ENCODE measurements at places on chromosomes 12 and 14. TPM values are rescaled to one million over a fixed set of nuclear protein-coding genes. Genes with fewer than 3 reads are reported as not detected.
A peak's percentile ranks its signal among the peaks of the same experiment; 100 is the strongest.

DNA sequence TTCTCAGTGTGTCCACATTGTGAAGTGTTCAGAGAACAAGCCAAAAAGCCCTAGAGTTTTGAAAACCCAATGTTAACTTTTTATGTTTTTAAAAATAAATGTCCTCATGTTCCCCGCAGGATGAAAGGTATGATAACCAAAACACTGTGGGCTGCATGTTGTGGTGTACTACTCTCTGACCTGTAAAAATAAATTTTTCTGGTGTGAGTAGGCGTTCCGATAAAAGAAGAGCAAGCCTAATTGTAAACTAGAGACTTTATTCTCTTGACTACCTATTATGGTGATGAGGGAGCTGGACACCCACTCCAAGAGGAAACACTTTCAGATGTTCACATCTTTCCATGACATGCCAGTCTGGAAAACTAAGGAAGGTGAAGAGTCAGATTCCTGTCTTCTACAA, 18.2 kb downstream of the PTGER2 start:
- H3K4me1 ChIP-seq, result no peaks in the 10 kb centered on the region
- no peak overlapping the region for H3K4me3 ChIP-seq
- H3K27ac ChIP-seq, result no peak overlapping the region
- H3K36me3 ChIP-seq, result no peaks in the 10 kb centered on the region

- no peak overlapping the region for H3K27ac ChIP-seq
Measured at GRCh38 chr12:123960856-123961255, 11.8 kb downstream of the CCDC92 start.

- peaks cover 49% of the 10 kb centered on the region for H3K4me1 ChIP-seq
- peak; percentile 83 for DNase-seq
- H3K36me3 ChIP-seq, result no peaks in the 10 kb centered on the region
- peak overlapping the region; percentile 86 for H3K4me3 ChIP-seq
- no peaks in the 10 kb centered on the region for H3K27me3 ChIP-seq
Measured at GRCh38 chr12:6534695-6534944, 303 bp downstream of the GAPDH start.

- no peak for DNase-seq
- no peak overlapping the region for H3K27ac ChIP-seq
- H3K4me3 ChIP-seq, result no peak overlapping the region
- no peaks in the 10 kb centered on the region for H3K27me3 ChIP-seq
Measured at GRCh38 chr12:12133259-12133658, 62.5 kb downstream of the BCL2L14 start.

DNA sequence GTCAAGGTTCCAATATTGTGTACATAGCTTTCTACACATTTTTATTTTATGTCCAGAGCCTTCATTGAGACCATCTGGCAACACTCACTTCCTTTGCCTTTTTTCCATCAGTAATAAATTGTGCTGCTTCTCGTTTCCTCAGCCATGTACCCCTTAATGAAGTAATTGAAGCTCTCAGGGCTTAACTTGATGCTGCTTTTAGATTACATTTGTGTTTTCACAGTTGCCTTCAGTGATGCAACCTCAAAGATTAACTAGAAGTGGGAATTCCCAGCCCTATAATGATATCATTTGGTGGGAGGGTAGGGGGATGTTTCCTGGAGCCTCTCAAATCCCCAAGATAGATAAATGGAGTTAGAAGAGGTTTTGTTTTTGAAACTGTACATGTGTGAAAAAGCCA, 80.2 kb upstream of the KRR1 start:
- no peak overlapping the region for H3K27ac ChIP-seq
- no peak for DNase-seq
- no peaks in the 10 kb centered on the region for H3K36me3 ChIP-seq
- no peaks in the 10 kb centered on the region for H3K4me1 ChIP-seq

DNA sequence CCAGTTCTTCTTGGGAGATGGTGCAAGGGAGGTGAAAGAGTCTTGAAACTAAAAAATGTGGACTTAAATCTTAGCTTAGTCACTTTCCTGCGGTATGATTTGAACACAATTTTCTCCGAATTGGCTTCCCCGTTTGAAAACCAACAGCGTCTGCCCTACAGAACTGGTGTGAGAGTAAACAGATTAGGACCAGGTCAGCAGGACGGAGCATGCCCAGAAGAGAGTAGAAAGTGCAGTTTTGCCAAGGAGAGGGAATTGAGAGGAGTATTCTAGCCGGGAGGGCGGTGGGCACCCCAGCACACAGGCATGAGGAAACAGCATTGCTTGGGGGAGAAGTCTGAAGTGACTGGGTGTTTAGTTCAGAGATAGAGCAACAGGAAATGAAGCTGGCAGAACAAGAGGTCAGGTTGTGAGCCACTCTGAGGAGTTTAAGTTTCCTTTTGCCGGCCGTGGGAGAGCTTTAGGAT, 927.1 kb downstream of the VRK1 start:
- H3K4me3 ChIP-seq, result no peak overlapping the region
- H3K27me3 ChIP-seq, result no peaks in the 10 kb centered on the region
- no peak overlapping the region for H3K27ac ChIP-seq
- no peaks in the 10 kb centered on the region for H3K4me1 ChIP-seq
- no peaks in the 10 kb centered on the region for H3K36me3 ChIP-seq
- DNase-seq, result no peak

DNA sequence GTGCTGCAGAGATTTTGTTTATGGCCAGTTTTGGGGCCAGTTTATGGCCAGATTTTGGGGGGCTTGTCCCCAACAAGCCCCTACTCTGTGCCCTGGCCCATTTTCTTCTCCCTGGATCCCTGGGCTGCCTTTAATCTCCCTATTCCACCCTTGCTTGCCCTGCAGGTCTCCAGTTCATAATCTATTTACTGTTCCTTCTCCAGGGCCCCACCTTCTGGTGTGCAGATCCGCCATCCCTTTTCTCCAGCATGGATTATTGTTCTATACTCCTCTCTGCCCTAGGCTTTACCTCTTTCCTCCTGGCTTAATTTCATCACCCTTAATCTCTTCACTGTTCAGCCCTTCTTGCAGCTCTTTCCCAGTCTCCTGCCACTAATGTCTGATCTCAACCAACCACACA, 26.0 kb upstream of the NUDT4 start:
- H3K4me1 ChIP-seq, result peaks cover 9% of the 10 kb centered on the region
- no peak overlapping the region for H3K4me3 ChIP-seq
- H3K27me3 ChIP-seq, result no peaks in the 10 kb centered on the region

DNA sequence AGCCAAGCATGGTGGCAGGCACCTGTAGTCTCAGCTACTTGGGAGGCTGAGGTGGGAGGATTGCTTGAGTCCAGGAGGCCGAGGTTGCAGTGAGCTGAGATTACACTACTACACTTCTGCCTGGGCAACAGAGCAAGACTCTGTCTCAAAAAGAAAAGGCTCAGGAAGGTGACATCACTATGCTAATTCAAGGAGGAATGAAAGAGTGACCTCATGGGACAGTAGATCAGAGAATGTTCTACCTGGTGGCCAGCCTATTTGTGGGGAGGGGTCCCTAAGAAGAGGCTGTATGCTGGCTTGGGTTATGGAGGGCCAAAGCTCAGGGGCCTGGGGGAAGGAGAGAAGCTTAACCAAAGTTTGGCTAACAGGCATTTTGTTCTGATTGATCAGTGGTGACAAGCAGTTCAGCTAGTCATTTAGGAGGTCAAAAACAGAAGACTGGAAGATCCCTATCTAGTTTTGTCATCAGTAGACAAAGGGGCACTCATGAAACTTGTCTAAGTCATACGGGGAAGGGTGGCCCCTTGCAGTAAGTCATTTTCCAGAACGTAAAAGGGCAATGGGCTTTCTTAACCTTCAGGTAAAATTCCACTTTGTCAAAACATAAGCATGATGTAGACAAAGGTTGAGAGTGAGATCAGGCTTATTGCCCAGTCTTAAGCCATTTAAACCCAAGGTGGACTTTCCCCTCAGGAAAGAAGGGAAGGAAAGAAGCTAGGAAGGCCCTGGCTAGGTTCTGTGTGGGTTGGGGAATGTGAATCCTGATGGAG, 60.8 kb upstream of the EEA1 start:
- no peaks in the 10 kb centered on the region for H3K36me3 ChIP-seq
- H3K4me3 ChIP-seq, result no peak overlapping the region
- no peak overlapping the region for H3K27ac ChIP-seq

- no peaks in the 10 kb centered on the region for H3K36me3 ChIP-seq
- no peaks in the 10 kb centered on the region for H3K4me1 ChIP-seq
- no peak overlapping the region for H3K27ac ChIP-seq
- H3K27me3 ChIP-seq, result no peaks in the 10 kb centered on the region
Measured at GRCh38 chr12:19988459-19988873, 379.9 kb upstream of the PDE3A start.

DNA sequence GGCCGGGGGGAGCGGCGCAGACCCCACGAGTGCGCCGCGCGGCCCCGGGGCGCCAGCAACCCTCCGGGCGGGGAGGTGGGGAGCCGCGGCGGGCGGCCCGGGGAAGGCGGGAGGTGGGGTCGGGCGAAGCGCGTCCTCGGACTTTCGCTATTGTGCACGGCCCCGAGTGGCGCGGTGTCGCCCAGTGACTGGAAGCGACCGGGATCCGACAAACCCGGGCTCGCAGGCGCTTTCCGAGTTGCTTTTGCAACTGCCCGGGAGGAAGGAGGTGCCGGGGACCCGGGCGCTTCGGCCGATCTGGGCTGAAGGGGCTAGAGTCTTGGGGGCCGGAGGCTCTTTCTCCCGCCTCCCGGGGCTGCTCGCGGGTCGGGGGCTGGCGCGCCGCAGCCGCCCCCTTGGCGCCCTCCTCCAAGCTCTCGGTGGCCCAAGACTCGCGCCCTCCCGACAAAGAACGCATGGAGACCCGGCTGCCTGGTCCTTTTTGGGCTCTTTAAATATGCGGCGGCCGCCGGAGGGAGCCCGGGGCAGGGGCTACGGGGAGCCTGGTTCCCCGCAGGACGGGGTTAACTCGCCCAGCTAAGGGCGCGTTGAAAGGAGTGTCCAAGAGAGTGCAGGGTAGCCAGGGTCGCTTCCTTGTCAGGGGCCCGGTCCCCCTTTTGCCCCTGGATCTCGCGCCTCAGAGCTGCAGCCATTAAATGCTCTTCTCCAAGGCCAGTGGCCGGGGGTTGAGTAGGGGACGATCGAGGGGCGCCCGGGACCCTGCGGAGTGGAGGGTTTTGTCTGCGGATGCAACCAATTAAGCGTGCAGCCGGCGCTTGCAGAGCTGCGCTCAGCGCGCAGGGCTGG, 1.4 kb downstream of the HMGA2 start:
- H3K4me1 ChIP-seq, result peaks cover 21% of the 10 kb centered on the region
- H3K27me3 ChIP-seq, result peaks cover 84% of the 10 kb centered on the region

DNA sequence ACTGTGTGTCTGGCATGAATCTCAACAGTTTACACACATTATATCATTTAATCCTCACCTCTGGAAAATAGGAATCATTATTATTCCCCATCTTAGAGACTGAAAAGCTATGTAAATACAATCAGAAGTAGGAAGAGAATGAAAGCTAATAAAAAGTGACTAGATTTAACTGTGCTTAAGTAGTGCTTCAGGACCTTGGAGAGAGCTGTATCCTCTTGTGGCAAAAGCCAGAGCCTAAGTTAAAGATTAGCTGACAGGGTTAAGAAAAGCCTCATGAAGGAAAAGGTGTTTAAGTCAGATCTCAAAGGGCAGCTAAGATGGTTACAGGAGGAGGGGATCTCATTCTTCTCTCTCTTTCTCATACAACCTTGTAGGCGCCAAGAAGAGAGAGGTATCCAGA, 65.3 kb upstream of the TMEM233 start:
- no peaks in the 10 kb centered on the region for H3K27me3 ChIP-seq
- DNase-seq, result no peak
- H3K36me3 ChIP-seq, result no peaks in the 10 kb centered on the region
- H3K4me3 ChIP-seq, result no peak overlapping the region
- H3K27ac ChIP-seq, result no peak overlapping the region

DNA sequence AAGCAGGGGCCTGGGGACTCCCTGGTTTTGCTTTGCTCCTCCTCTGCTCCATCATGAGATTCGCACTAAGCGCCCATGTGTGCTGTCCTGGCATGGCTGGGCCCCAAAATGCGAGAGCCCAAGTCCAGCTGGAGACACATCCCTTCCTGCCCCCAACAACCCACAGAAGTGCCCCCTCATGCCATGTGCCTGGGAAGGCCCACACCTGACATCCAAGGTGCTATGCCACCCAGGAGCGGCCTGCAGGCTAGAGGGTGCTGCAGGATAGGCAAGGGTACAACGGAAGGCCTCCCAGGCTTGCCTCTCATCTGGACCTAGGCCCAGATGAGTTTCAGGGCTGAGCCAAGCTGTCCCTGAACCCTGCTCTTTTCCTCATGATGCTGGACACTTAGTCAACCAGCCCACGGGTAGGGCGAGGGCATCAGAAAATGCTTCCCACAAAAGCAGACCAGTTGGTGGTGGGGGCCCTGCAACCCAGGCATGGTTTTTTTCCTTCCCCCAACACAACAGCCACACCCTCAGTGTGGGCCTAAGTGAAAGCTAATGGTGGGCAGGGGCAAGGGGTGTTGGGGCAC, 13.2 kb upstream of the KRT80 start:
- DNase-seq, result no peak
- no peaks in the 10 kb centered on the region for H3K36me3 ChIP-seq
- H3K4me3 ChIP-seq, result no peak overlapping the region
- H3K4me1 ChIP-seq, result peaks cover 5% of the 10 kb centered on the region
- H3K27me3 ChIP-seq, result peaks cover 9% of the 10 kb centered on the region

DNA sequence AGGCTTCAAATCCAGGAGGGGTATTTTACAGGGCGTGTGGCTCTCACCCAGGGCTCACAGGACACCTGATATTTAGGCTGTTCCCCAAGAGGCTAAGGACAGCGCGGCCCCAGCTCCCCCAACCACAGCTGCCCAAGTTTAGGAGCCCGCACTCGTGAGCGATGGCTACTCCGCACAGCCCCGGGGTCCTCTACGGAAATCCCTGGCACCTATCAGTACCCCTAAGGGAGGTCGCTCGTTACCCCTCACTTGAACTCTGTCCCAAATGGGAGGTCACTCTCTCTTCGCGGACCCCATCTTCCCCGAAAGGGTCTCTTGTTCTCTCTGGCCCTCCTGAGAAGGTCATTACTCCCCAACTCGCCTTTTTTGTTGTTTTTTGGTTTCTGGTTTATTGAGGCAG, 708 bp upstream of the P2RX4 start:
- peak; percentile 39 for DNase-seq
- no peaks in the 10 kb centered on the region for H3K27me3 ChIP-seq
- no peaks in the 10 kb centered on the region for H3K4me1 ChIP-seq
- H3K36me3 ChIP-seq, result no peaks in the 10 kb centered on the region
- H3K27ac ChIP-seq, result no peak overlapping the region

DNA sequence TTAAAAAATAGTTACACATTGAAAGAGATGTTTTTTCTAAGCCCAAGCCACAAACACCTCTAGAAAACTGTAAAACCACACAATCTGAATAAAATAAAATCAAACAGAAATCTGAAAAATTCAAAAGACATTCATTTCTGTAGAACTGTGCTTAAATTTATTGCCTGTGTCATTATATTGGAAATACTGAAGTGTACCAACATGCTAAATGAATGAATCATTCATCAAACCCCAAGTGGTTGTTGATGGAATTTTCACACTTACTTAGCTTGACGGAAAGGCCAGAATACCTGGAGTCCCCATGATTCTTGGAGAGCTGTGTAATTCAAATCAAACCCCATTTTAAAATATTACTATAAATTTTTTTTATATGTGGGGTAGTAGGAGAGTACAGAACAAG, 2.7 kb downstream of the KITLG start:
- peak overlapping the region; percentile 87 for H3K4me3 ChIP-seq
- no peak for DNase-seq
- H3K4me1 ChIP-seq, result peaks cover 4% of the 10 kb centered on the region

The DUSP6 gene
- total RNA-seq, result 12.3 TPM

The SPX gene
- total RNA-seq, result 0.59 TPM

The DDX24 gene
- total RNA-seq, result 170 TPM

The SLC6A12 gene
- 0.90 TPM for total RNA-seq

The LRTM2 gene
- total RNA-seq, result not detected

The MFAP5 gene
- 20.9 TPM for total RNA-seq

The MMP14 gene
- total RNA-seq, result 9.6 TPM

The GPR84 gene
- total RNA-seq, result 0.40 TPM

The SCN8A gene
- total RNA-seq, result 0.05 TPM

The CEBPE gene
- not detected for total RNA-seq

The CHMP4A gene
- total RNA-seq, result 12.3 TPM

The IFT43 gene
- total RNA-seq, result 18.7 TPM
